ENCODE measurements at places on chromosomes 7 and 10.

DNA sequence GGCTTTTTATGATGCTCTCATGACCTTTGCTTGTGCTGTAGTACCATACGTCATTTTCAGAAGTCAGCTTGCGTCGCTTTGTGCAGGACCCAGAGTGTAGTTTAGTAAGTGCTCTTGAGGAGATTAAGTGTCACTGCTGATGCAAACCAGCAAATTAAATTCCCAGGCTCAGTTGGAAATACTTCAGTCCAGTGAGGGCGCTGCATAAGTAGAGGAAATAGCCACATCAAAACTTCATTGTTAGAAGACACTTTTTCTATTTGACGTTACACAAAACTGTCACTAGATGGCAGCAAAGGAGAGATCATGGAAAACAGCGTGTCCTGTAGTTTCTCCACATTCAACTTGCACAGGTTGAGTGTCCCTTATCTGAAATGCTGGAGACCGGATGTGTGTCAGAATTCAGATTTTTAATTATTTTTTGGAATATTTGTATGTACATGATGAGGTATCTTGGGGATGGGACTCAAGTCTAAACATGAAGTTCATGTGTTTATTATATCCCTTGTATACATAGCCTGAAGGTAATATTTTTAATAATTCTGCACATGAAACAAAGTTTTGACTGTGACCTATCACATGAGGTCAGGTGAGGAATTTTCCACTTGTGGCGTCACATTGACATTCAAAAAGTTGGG lies 7.9 kb downstream of the ZNF22 start:
- peak; percentile 34 for DNase-seq

DNA sequence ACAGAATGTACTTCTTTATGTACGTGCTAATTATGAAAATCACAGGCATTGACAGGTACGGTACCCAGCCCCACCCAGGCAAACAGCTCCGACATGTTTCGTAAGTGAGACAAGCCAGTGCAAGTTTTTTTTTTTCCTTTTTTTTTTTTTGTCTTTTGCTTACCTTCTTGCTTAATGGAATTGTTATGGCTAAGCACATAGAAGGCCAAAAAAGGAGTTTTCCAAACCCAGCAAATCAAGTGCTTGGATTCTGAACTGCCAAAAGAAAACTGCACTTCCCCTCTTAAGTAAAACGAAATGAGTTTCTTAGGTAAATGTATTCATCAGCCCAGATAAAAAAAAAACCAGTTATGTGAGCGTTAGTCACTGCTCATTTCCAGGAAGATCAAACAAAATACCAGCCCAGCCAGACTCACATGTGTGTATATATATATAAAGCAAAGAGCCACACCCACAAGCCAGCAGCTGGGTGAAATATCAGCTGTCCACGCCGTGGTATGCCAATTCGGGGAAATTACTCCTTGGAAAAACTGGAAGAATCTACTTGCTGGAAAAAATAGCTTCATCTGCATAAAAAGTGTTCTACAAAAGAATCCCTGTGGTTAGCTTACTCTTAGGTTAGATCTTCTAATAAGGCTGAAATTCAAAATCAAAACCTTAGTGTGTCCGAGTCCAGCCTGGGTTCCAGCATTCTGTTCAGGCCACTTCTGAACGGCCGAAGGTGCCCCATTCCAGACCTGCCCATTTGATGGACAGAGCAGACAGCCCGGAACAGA lies 8.0 kb downstream of the KLF6 start:
- no peak for DNase-seq

DNA sequence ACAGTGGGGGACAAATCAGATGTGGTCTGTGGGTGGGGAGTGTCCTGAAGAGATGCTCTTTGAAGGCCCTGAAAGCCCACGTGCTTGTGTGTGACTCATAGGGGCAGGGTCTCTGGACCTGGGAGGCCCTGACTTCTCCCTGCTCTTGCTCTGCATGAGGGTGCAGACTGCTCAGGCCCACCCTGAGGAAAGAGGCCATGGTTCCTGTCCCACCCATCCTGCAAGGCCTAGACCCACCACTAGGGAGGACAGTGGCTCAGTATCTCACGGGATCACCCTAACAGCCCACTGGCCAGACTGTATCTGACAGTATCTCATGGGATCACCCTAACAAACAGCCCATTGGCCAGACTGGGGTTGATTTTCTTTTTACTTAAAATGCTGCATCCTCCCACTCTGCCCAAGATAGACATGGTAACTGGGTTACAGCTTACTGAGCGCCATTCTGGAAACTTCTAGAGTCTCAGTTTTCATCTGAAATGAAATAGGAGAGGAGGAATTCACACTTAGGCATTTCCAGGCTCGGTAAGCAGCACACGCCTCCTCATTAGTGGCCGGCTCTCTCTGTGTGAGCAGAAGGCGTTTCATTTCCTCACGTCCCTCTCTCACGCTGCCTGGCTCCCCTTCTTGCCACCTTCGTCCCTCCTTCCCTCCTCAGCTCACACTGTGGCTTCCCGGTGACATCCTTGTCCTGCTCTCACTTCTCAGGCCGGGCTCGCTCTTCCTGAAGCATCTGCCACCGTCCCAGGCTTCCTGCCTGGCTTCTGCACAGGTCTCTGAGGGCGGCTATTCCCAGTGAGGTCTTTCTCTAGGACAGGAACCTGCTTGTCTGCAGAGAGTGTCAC lies 242.6 kb downstream of the GLRX3 start:
- DNase-seq: no peak

- DNase-seq: no peak
Observed at GRCh38 chr10:64829888-64830412, 1308.7 kb downstream of the REEP3 start.

DNA sequence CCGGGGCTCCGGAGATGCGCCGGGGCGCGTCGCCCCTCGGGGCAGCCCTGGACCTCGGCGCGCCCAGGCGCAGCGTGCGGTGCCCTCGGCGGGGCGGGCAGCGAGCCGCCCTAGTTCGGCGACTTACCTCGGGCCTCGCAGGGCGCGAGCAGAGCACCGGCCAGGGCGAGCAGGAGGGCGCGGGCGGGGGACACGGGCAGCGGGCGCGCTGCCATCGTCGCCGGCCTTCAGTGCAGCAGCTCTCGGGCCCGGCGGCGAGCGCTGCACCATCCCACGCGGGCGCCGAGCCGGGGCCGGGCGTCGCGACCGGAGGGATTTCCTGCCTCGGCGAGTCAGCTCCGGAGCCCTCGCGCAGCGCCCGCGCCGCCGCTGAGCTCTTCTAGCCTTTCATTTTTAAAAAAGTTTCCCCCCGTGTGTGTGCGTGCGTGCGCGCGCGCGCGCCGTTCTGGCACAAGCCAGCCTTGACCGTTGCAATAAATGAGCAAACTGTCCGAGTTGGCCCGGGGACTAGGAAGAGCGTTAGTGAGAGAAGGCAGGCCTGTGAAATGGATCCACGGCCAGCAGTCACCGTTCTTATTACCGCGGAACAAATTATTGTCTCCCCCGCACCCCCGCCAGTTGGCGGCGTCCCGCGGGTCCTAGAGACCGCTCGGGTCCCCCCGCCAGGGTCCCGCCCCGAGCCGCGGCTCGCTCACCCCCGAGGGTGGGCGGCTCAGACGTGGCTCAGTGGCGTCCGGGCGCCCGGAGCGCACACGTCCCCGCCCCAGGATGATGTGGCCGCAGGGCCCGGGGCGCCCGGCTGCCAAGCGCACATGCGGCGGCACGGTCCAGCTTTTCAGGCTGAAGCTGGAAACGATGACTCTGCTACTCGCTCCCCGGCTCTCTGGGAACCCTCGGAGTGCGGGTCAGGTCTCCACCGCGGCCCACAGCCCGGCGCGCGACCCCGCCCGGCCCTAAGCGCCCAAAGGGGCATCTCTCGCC lies at the start of gene ADAM12:
Gene ADAM12 (minus strand): TSS at position 547 of the 981 bp plus-strand sequence. CDS start 332 bp downstream, at position 215.
- no peak for DNase-seq

DNA sequence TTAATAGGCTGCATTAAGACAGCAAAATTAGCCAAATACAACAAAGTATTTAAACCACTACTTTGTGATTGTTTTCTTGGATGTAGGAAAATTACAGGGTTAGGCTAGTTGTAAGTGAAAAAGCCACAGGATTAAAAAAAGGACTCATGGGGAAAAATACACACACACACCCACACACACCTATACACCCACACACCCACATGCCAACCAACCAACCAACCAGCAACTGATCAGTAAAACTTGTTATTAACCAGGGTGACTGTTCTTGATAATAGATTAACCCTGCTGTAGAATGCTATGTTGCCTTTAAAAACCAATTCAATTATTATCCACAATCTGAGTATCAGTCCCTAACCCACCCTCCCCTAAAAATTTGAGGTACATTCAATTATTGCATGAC lies 49.0 kb downstream of the MTPN start:
- DNase-seq: no peak

DNA sequence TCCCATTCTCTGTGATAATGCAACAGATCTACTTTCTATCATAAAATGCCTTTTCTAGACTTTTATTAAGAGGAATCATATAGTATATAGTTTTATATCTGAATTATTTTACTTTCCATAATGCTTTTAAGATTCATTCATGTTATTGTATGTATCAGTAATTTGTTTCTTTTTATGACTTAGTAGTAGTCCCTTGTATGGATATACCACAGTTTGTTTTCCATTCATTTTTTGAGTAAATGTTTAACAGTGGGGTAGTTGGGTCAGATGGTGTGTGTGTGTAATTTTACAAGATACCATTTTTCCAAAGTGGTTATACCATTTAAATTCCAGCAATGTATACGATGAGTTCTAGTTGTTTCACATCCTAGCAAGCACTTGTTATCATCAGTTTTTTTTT lies 10.4 kb downstream of the PIK3CG start:
- DNase-seq: no peak

DNA sequence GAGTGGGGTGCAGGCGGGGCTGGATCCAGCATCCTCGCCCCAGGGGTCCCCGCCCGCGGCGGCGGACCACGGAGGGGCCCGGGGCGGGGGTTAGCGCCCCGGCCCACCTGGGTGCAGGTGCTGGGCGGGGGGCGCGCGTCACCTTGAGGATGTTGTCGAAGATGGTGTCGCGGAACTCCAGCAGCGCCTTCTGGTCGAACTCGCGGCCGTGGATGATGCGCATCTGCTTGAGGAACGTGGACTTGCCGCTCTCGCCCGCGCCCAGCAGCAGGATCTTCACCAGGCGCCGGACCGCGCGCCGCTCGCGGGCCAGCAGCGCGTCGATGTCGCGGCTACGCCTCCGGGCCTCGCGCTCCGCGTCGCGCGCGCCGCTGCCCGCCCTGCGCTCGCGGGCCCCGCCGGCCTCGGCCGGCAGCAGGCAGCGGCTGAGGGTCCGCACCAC lies 376 bp downstream of the GNA12 start:
- no peak for DNase-seq

- DNase-seq: no peak
Observed at GRCh38 chr7:124100190-124100589, 67.3 kb upstream of the TMEM229A start.

DNA sequence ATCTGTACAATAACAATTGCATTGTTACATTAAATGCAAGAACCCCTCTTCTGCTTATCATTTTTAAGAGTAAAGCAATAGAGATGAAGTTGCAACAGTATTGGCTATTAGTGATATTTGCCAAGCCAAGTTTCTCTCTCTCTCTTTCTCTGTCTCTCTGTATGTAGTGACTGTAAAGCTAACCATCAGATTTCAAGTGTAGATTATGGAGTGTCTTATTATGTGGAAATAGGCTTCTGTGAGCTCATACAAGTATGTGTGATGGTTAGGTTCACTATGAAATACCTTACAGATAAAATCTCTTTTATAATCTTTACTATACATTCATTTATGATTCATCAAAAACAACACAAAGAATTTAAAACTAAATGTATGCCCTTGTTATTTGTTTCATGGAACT lies 28.6 kb upstream of the NRP1 start:
- DNase-seq: no peak

GRCh38 chr7:96319439-96319838 lies 2.5 kb downstream of the SLC25A13 start:
- no peak for DNase-seq

Data from SK-N-MC (cell line).